Stimulated activated CD4-positive, alpha-beta T cell treated with anti-CD3 and anti-CD28 coated beads, Interleukin-2, amount 100 ng/mL, for 24 hours (primary cell): ENCODE measurements at places on chromosomes 6 and 20.

GRCh38 chr6:3444276-3445088 is 12.4 kb downstream of the SLC22A23 start:
- DNase-seq = no peak

GRCh38 chr6:95658886-95659285 is 81.6 kb downstream of the MANEA start:
- DNase-seq = no peak

DNA sequence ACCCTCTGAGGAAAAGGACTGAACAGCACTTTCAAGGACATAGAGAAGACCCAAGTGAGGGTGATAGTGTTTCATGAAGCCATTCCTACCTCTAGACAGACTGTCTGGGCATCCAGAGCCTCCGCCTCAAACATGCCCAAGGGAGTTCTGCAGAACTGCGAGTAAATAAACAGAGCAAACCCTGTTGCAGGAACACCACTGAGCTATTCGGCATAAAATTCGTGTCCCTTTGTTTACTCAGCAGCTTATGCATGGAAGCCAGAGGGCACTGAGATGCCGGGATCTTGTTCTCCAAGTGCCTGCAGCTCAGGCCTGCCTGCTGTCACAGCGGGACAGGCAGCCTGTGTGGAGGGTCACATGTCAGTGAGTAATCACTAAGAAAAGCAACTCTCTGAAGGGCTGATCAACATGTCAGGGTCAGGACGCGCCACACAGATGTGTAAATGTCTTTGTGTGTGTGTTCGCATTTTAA is 164.9 kb upstream of the HEY2 start:
- DNase-seq = no peak

GRCh38 chr6:164085091-164086075 is 670.9 kb downstream of the QKI start:
- DNase-seq = no peak

- no peak for DNase-seq
Observed at GRCh38 chr6:12527339-12527738, 189.2 kb upstream of the PHACTR1 start.

- DNase-seq = no peak
Observed at GRCh38 chr20:8933381-8933807, 135.5 kb upstream of the PLCB4 start.

GRCh38 chr6:36428911-36429310 is 13.7 kb downstream of the PXT1 start:
- DNase-seq = no peak

- DNase-seq = no peak
Observed at GRCh38 chr6:122791310-122791679, 2.2 kb downstream of the SMPDL3A start.

GRCh38 chr6:169848946-169849345 is 97.5 kb downstream of the ERMARD start:
- DNase-seq = no peak

DNA sequence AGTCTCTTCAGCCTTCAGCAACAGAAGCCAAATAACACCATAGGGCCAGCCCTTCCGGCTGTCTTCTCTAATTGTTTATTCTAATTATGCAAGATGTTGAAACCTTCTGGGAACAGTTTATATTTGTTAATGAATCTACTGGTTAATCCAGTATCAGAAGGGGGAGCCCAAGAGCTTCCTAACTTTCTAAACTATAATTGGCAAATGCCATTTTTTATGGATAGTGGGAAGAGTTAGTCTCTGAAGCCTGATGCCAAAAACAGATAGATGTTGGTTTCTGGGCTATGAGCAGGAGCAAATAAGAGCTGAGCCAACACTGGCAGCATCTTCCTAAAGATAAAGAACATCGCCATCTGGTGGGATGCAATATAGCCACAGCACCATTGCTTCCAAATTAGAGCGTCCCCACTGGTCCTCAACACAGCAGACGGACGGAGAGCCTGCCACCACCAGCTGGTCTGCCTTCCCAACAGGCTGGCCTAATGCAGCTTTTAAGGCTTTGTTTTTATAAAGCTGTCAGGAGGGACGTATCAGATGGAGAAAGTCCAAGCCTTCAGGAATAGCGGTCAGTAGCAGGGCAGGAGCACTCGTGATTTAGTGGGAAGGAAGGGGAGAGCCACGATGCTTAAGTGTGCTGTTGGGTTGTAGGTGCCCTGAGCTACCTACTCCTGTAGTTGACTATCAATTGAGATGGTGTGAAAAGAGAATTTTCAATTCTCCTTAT is 118.8 kb downstream of the RALGAPA2 start:
- DNase-seq = no peak

- no peak for DNase-seq
Observed at GRCh38 chr20:36040571-36040970, 72.2 kb downstream of the CNBD2 start.

DNA sequence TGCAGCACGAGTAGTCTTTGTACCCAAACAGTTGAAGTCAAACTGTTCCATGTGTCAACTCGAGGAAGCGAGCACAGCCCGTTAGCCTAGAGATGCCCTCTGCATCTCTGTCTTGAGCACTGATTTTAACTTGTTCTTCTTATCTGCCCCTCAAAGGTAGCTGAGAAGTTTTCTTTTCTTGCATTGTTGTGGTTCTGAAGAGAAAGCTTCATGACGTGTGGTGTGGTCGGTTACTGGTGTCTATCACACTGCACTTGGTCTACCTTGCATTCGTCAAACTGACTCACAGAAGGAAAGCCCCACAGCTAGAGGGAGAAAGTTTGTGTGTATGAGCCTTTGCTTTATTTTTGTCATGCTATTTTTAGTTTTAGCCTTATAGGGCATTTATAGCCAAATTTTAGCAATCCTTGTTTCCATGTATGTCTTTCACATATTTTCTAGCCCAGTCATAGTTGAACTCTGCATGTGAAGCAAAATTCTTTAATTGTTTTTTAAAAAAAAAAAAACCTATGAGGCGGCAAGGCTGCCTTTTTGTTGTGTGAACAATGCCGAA is 115.1 kb downstream of the JAG1 start:
- peak; percentile 22 for DNase-seq

GRCh38 chr6:3455569-3456394 is 1.1 kb downstream of the SLC22A23 start:
- DNase-seq = peak; percentile 38
